ENCODE measurements at places on chromosomes 6 and 20.

DNA sequence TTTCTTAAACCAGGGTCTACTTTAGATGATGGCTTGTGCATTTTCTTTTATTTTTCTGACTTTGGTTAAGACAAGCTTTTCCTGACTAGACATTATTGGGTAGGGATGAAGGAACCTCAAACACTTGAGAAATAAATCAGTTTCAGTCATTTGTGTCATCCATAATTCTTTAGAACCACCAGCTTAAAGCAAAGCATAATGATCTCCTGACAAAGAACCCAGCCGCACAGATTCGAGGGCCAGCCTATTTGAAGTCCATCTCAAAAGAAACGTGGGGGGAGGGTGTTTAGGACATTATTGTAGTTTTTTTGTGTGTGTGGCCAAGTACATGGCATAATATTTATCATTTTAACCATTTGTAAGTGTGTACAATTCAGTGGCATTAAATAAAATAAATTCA is 6.3 kb upstream of the TCP11 start:
- no peak for DNase-seq

DNA sequence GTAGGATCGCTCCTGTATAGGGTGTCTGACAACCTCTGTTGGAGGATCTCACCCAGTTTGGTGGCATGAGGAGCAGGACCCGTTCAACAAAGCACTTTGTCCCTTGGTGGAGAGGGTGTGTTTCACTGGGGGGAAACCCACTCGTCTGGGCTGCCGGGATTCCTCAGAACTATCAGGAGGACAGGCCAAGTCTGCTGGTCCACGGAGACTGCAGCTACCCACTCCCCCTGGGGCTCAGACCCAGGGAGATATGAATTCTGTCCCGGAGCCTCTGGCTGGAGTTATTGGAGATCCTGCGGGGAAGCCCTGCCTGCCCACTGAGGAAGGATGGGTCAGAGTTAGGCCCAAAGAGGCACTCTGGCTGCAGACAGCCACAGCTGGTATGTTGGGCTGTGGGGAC is 233.1 kb downstream of the PKHD1 start:
- DNase-seq, result no peak

- DNase-seq, result no peak
These were observed 2.2 kb downstream of the NKX2-4 start for GRCh38 chr20:21395051-21395665.

DNA sequence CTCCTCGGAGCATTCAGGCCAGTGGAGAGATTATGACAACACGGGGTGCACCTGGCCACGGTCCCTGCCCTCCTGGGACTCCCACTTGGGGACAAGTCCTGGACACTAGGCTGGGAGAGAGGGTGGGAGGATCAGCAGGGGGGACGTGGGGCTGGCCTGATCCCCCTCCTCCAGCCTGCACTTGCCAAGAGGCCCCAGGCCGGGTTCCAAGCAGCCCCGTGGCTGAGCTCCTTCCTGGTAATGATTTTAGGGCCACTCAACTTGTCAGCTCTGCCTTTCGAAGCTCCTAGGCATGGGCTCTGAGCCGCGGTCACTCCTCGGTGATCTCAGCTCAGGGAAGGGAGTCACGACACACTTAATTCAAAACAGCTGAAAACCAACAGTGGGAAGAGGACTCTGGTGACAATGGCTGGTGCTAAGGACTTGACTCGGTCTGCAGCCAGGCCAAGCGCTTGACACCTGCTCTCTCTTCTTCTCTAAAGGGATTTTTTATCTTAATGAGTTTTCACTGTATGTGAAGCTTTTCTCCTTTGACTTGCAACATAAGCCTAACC is 161.7 kb downstream of the BMP7 start:
- DNase-seq, result no peak

DNA sequence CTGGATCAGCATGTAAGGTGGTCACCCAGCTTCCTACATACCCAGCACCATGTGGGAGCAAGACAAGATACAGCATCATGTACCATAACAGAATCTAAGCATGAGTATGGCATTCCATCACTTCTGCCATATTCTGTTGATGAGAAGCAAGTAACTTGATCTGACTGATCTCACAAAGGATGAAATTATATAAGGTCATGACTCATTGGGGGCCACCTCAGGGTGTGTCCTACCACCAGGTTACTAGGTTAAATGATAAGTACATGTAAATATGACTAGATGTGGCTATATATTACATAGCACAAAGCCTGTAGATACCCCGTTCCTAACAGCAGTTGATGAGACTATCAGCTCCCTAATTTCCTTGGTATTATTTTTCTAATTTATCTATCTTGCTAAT is 213.1 kb downstream of the DOK5 start:
- DNase-seq, result no peak

DNA sequence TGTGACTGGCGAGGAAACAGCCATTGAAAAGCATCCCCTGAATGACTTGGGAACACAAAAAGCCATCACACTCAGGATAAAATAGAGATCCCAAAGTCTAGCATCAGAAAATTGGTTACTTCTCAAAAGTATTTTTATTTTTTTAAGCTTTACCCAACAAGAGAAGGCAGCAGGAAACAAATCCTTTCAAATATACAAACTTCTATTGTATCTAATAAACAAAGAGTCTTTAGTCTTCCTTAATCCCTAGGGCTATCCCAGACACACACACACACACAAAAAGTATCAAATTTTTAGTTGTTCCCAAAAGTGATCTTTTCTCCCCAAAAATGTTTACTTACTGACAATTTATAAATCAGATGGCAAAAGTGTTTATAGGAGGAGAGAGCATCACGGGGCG is 33.2 kb upstream of the MARCKS start:
- no peak for DNase-seq

- no peak for DNase-seq
These were observed 974.0 kb upstream of the GJE1 start for GRCh38 chr6:141158740-141159139.

DNA sequence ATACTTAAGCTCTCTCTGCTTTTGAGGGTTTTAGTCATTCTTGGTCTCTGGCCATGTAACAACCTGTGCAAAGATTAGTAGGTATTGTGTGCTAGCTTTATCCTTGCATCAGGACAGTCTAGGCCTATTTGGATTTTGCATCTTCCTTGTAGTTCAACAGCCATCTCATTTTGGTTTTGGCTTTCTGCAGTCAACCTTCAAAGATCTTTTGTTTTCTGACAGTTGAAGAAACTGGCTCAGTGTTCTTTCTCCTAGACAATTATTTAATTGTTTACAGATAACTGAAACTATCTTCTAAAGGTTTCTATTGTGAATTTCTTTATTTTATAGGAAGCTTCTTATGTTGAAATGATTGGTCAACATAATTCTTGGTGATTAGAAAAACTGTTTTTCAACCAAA is 307.5 kb downstream of the CDKAL1 start:
- no peak for DNase-seq

GRCh38 chr20:17529586-17529985 is 1.6 kb downstream of the BFSP1 start:
- no peak for DNase-seq

DNA sequence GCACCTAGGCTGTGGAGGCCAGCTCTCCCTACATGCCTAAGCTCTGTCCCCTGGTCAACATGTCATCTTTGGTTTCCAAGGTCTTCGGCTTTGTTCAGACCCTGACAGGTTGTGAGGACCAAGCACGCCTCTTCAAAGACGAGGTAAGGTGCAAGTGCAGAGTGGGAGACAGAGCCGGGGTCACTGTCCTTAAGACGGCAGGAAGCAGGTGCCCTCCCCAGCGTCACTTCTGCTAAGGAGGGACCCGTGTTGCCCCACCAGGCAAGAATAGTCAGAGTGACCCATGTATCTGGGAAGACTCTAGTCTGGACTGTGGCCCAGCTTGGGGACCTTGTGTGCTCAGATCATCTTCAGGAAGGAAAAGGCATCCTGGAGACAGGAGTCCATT is 18.2 kb upstream of the SGK2 start:
- no peak for DNase-seq

GRCh38 chr6:22142856-22143255 is 154.0 kb downstream of the PRL start:
- DNase-seq, result no peak
